Cerebellar nuclear complex (tissue), 1 donor: ENCODE measurements at places on chromosomes 1 and 21.

- no peak for DNase-seq
These were observed 29.3 kb downstream of the MACO1 start for GRCh38 chr1:25460020-25460419.

- no peak for DNase-seq
These were observed 76.6 kb upstream of the ACTRT2 start for GRCh38 chr1:2944705-2945104.

DNA sequence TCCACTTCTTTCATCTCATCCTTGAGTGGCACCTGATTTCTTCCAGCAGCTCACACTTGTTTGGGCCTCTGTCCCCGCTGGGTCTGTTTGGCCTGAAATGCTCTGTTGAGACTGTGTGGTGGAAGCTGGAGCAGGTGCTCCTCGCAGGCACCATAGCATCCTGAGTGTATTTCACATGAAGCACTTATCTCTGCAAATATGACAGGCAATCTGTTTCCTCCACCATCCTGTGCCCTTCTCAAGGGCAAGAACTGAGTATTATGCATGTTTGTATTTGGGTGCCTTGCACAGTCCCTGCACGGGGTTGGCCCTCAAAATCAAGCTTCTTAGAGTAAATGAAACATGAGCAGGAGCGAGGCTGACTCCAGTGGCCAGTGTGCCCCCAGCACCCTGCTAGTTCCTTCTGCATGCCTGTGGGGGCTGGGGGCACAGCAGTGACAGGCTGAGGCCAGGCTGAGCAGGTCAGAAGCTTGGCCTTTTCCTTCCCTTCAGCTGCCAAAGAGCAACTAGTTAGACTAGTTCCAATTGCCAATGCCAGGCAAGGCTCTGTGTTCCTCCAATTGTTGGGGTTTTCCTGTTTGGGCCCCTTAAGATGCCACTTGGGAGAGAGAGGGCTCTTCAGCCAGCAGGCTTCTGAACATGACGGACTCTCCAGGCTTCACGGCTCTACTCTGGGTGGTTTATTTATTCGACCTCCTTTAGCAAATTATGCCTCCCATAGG lies 129.6 kb upstream of the ATP1A1 start:
- no peak for DNase-seq

- no peak for DNase-seq
These were observed 47.6 kb downstream of the ATP6V1G3 start for GRCh38 chr1:198492872-198493271.

DNA sequence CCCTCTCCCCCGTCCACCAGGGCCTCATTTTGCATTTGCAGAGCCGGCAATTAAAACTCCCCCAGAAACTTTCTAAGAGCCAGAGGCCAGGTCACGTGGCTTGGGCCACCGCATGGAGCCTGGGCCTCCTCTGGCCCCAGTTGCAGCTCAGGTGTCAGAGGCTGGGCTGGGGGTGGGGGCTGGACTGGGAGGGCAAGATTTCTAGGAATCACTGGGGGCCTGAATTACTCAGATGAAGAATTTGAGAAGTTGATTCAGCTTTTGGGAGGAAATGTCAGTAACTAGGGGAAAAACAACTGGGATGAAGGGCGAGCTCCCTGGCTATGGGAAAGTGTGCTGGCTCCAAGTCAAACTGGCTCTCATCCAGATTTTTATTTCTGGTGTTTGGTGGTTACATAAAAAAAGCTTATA lies 151.0 kb downstream of the CDC7 start:
- no peak for DNase-seq
